ENCODE measurements at places on chromosomes 5 and 9. TPM values are rescaled to one million over a fixed set of nuclear protein-coding genes. Genes with fewer than 3 reads are reported as not detected.
A peak's percentile ranks its signal among the peaks of the same experiment; 100 is the strongest.

Gene MEF2C
- total RNA-seq, result 171 TPM

Gene PCDHA8
- total RNA-seq, result not detected

Gene PCDHGA2
- total RNA-seq, result 0.04 TPM

Gene ARL14EPL
- not detected for total RNA-seq

Gene ZNF300
- not detected for total RNA-seq

Gene LTC4S
- 2.3 TPM for total RNA-seq

DNA sequence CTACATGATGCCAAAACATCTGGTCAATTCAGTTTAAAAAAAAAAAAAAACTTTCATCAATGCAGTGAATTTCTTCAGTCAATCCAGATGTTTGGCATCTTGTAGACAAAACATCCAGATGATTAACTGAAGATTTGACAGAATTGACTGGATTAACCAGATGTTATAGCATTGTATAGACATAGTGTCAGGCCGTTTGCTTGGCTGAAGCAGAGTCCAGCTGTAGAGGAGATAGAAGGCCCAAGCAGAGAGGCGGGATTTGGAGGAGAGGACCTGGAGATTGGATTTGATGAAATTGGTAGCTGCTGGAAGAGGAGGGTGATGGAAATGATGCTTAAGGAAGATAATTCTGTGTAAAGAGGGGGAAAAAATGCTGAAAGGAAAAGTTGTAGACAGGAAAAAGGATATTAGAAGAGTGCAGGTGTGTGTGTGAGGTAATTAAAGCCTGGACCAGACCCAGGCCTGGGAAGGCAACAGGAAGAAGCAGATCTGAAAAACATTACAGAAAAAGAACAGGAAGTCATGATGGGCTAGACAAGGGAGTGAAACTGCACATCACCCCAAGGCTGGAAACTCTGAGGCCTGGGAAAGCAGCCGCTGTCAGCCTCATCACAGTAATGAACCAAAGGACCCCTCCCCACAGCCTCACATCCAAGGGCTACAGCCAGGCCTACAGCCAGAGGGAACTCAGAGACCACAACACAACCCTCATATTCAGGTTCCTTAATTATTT lies 258.3 kb downstream of the CWC27 start:
- DNase-seq, result no peak
- H3K36me3 ChIP-seq, result no peaks in the 10 kb centered on the region
- no peaks in the 10 kb centered on the region for H3K27me3 ChIP-seq
- H3K4me3 ChIP-seq, result no peak overlapping the region
- H3K27ac ChIP-seq, result no peak overlapping the region

- H3K27ac ChIP-seq, result no peak overlapping the region
- no peak overlapping the region for H3K4me3 ChIP-seq
- no peaks in the 10 kb centered on the region for H3K36me3 ChIP-seq
- DNase-seq, result peak; percentile 35
Measured at GRCh38 chr5:79122973-79123372, 11.4 kb downstream of the BHMT start.

GRCh38 chr9:115099901-115100300 lies 18.1 kb downstream of the TNC start:
- H3K4me1 ChIP-seq, result no peaks in the 10 kb centered on the region
- DNase-seq, result no peak
- H3K4me3 ChIP-seq, result no peak overlapping the region

- no peak overlapping the region for H3K27ac ChIP-seq
- H3K36me3 ChIP-seq, result no peaks in the 10 kb centered on the region
- DNase-seq, result no peak
- H3K4me1 ChIP-seq, result no peaks in the 10 kb centered on the region
- H3K27me3 ChIP-seq, result no peaks in the 10 kb centered on the region
Measured at GRCh38 chr5:72145348-72145747, 38.1 kb downstream of the MAP1B start.

- no peak for DNase-seq
- no peak overlapping the region for H3K4me3 ChIP-seq
- no peaks in the 10 kb centered on the region for H3K4me1 ChIP-seq
- no peak overlapping the region for H3K27ac ChIP-seq
- H3K36me3 ChIP-seq, result no peaks in the 10 kb centered on the region
Measured at GRCh38 chr9:8508671-8509290, 709.2 kb upstream of the DMAC1 start.

DNA sequence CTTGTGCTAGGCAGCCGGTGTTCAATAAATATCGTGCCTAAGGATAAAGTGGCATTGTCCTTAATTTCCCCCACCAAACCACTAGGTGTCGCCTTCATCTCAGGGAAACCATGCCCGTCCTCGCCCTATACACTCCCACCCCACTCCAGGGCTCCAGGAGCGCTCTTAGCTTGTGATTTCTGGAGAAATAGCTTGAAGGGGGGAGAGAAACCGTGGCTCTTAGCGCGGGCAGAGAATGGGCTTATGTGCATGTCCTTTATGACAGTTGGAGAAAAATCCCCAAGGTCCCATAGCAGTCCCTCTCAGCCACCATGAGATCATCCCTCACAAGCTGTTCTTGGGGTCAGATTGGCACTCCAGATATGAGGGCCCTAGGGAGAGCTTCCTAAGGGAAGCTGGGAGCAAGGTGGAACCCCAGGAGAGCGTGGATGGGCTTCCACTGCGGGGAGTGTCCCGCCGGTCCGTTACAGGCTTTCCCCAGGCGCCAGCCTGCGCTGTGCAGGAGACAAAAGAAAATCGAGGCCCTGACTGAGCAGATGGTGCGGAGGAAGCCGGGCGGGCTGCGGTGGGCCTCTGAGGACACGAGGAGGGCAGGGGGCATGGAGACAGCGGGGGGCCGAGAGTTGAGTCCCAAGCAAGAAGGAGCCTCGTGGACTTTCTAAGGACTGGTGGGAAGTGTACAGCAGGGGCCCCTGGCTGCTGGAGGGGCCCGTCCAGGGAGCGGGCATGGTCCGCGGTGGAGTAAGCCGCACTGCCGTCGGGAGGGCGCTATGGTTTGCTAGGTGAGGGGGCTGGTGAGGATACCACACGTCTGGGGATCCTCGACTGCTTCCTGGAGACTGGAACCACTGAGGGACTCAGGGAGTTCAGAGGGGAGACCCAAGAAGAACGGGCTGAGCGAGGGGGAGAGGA lies 750 bp upstream of the NPR2 start:
- H3K27me3 ChIP-seq, result no peaks in the 10 kb centered on the region
- H3K27ac ChIP-seq, result no peak overlapping the region
- no peak overlapping the region for H3K4me3 ChIP-seq
- peak; percentile 84 for DNase-seq
- peaks cover 8% of the 10 kb centered on the region for H3K36me3 ChIP-seq

GRCh38 chr9:135227641-135228251 lies 140.3 kb downstream of the OLFM1 start:
- H3K4me3 ChIP-seq, result no peak overlapping the region
- no peaks in the 10 kb centered on the region for H3K27me3 ChIP-seq
- no peak overlapping the region for H3K27ac ChIP-seq
- DNase-seq, result no peak
- H3K36me3 ChIP-seq, result no peaks in the 10 kb centered on the region

GRCh38 chr5:145780982-145781381 lies 54.2 kb downstream of the PRELID2 start:
- no peak overlapping the region for H3K27ac ChIP-seq
- no peaks in the 10 kb centered on the region for H3K36me3 ChIP-seq
- no peak for DNase-seq
- no peaks in the 10 kb centered on the region for H3K27me3 ChIP-seq
- no peaks in the 10 kb centered on the region for H3K4me1 ChIP-seq
- H3K4me3 ChIP-seq, result no peak overlapping the region

DNA sequence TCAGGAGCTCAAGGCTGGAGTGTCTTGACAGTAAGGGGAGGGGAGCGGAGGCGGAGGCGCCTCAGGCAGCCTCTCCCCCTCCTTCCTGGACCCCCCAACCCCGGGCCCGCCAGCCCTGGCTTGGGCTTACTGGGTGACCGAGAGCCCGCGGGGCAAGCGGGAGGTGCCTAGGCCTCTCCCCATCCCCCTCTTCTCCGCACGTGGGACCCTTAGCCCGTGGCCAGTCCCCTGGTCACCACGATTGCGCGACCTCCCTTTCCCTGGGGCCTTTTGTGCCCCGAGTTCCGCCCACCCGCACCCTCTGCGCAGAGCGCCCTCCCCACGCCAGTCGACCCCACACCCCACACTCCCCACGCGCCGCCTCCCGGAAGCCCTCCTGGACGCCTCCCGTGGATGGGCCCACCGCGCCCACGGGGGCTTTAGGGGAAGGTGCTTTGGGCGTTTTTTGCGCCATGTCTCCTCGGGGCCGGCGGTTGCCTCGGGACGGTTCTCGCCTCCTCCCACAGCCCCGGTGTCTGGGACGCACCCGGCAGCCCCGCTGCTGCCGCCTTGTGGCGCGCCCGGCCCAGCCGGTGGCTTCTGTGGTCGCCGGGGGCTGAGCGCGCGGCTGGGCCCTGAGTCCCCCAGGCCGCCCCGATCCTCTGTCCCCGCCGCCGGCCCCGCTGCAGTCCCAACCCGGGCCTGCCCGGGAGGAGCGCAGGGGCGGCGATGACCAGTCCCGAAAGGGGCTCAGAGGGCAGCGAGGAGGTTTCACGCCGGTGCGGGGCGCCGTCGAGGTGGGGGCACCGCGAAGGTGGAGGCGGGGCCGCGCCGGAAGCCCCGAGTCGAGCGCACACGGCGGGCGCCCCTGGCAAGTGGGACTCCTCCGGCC lies 3.2 kb downstream of the TOR4A start:
- DNase-seq, result peak; percentile 71
- H3K4me3 ChIP-seq, result no peak overlapping the region
- peaks cover 33% of the 10 kb centered on the region for H3K4me1 ChIP-seq
- no peaks in the 10 kb centered on the region for H3K27me3 ChIP-seq

- H3K27ac ChIP-seq, result peak overlapping the region; percentile 93
- peak overlapping the region; percentile 64 for H3K4me3 ChIP-seq
- H3K27me3 ChIP-seq, result no peaks in the 10 kb centered on the region
- peaks cover 64% of the 10 kb centered on the region for H3K4me1 ChIP-seq
Measured at GRCh38 chr9:129886226-129887174, 51.2 kb downstream of the USP20 start.
